ENCODE measurements at places on chromosomes 3 and 15. TPM values are rescaled to one million over a fixed set of nuclear protein-coding genes. Genes with fewer than 3 reads are reported as not detected.

ALPK3 gene
- 1.3 TPM for polyA plus RNA-seq

UMPS gene
- 17.6 TPM for polyA plus RNA-seq

PLA2G4F gene
- 7.3 TPM for polyA plus RNA-seq

ITIH1 gene
- 3.4 TPM for polyA plus RNA-seq
